ENCODE measurements at places on chromosomes 13 and 19. TPM values are rescaled to one million over a fixed set of nuclear protein-coding genes. Genes with fewer than 3 reads are reported as not detected.

The ZNF541 gene
- polyA plus RNA-seq = 0.14 TPM

The PSG6 gene
- polyA plus RNA-seq = not detected

The DPF1 gene
- polyA plus RNA-seq = 0.08 TPM

The KLK5 gene
- polyA plus RNA-seq = 18.7 TPM

The CDX2 gene
- polyA plus RNA-seq = 0.01 TPM

The BEST2 gene
- polyA plus RNA-seq = 0.06 TPM

The HCN2 gene
- polyA plus RNA-seq = 0.65 TPM

The ZNF837 gene
- 2.8 TPM for polyA plus RNA-seq

The TNFSF11 gene
- 0.08 TPM for polyA plus RNA-seq

The OR7C1 gene
- 0.01 TPM for polyA plus RNA-seq

The VSTM2B gene
- polyA plus RNA-seq = not detected

The CRX gene
- not detected for polyA plus RNA-seq

The CEACAM4 gene
- polyA plus RNA-seq = 0.58 TPM

The SOX21 gene
- 8.5 TPM for polyA plus RNA-seq

The SLC15A1 gene
- 2.2 TPM for polyA plus RNA-seq

The CLEC11A gene
- 3.9 TPM for polyA plus RNA-seq

The ZNF682 gene
- polyA plus RNA-seq = 6.2 TPM

Measured in esophagus (tissue), 2 donors.